ENCODE measurements at places on chromosomes 5 and 9.

DNA sequence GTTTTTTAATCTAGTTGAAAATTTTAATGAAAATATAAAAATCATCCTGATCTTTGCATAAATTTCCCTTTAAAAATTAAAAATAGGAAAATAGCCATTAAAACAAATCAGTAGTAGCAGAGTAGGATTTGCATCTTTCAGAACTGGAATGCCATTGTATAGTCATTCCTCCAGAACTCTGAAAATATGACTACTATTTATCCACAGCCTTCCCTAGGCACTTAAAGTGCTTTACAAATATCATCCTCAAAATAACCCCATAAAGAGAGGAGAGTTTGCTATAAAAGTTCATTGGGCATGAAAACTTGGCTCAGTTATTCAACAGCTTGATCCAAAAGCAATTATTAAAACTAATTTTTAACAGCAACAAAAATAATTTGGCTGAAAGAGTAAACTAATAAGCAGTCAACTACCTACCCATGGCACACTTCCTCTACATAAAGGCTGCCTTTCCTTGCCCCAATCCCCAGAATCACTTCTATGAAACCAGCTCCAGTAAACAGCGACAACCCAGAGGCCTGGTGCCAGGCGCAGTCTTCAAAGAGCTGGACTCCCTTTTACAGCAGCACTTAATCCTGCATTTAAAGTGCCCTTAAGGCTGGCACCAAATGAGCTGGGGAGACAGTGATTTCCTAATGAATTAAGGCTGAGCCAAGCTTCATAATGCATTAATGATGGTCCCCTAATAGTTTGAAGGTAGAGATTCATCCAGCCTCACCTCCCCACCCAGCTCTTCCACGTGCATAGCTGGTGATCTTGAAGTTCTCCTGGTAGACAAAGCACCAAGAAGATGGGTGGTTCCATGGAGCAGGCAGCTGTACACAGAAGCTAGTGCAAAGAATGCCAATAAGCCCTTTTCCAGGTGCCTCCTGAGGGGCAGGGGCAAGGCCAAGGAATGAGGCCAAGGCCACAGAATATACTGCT, 36.1 kb downstream of the LHFPL2 start:
- DNase-seq: no peak

DNA sequence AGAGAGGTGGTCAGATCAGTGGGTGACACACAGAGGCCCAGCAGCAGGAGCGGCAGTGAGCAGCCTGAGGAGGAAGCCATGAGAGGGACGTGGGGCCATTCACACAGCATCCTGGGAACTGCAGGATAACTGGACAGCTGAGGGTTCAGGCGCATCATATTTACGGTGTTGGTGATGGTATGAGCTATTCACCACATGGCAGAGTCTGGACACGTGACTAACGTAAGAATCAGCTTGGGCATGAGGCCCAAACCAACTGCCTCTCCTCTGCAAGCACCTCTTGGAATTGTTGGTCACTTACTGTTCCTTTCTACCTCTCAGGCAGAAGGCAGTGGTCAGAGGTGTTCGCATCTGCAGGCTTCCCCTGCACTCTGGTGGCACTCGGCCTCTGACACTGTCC, 141.1 kb downstream of the ENTREP1 start:
- DNase-seq: no peak

DNA sequence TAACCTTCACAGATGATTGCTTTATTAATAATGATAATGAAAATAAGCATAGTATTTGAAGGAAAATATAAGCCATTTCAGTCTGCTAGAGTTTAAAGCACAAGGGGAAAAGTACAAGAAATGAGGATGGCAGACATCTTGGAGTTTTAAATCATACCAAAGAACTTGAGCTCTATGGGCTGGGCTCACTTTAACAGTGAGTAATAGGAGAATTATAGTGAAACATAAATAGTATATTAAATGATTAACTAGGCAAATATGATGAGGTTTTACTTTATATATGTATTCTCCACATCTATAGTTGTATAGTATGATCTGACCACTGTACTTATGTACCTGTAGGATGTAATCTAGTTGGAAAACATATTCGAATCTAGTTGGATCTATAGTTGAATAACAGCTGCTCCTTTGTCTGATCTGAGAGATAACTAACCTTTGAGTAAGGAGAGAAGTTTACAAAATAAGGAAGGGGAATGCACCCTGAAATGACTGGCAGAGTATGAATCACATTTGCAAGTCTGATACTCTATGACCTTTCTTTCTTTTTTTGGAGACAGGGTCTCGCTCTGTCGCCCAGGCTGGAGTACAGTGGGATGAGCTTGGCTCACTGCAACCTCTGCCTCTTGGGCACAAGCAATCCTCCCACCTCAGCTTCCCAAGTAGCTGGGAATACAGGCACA, 17.6 kb downstream of the MEGF9 start:
- DNase-seq: no peak

DNA sequence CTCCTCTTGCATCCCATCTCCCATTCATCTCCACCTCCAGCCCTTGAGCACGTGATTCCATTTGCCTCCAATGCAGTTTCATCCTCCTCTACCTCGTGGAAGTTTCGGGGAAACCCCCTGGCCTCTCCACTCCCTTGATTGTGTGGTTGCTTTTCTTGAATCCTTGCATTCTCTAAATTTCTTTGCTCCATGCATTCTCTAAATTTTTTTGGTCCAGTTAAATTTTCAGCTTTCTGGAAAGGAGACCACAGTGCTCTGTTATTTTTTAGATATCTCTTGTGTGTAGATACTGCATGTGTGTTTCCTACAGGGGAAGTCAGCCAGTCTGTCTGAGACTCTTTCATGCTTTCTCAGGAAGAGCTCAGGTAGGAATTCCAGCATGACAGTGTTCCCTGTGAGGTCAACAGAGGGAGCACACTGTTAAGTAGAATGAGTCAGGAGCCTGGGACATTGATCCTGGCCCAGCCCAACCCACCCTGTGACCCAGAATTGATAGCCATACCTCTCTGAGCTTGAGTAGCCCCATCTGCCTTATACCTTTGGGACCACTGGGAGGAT, 52.8 kb downstream of the AMBP start:
- DNase-seq: no peak

GRCh38 chr5:157280927-157281326, 15.0 kb downstream of the CYFIP2 start:
- no peak for DNase-seq

DNA sequence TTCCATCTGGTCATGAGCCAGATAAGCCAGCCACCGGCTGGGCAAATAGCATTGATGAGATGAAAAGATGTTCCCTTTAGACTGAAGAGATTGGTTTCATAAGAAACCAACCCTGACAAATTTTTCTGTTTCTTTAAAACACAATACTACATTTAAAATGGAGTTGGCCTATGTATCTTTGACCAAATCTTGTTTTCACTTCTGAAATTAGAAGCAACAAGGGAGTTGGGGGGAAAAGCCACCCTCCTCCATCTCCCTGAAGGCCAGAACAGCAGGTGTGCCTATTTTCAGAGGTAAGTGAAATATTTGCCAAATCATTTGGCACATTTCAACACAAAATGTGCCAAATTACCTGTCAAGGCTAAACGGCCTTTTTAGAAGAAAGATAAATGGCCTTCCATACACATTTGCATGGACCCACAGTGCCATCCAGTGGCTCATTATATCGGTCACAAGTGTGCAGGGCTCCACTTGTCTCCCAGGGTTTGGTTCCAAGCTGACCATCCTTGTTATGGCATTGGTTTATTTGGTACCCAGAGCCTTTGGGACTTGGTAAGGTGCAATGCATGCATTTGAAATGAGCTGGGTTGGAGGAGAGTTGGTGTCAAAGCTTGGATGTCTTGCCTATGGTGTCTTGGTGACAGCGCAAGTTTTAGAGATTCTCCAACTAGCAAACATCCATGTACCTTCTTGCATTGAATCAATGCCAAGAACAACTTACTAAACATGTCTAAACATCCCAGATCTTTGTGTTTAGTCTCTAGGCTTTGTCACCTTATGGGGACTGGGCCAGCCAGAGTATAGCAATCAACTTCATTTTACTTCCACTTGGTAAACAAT, 372.0 kb upstream of the KIF2A start:
- DNase-seq: no peak

All from activated T-cell treated with anti-CD3 and anti-CD28 coated beads for 24 hours (primary cell).